ENCODE measurements at places on chromosomes 7 and 10.

DNA sequence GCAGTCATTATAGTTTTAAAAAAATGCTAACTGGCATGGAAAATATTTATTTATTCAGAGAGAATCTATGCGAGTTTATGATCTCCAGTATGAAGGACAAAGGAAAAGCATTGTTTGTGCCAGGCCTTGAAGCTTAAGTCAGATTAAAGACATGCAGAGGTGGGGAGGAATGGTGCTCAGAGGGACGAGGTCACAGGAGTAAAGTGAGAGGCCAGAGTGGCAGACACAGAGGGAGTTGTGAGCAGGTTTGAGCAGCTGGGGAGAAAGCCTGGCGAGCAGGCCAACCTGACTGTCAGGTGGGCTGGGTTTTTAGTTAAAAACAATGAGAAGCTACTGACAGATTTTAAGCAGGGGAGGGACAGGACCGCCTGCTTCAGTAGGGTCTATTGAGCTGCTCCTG, 6.8 kb upstream of the CCNY start:
- DNase-seq, result no peak

DNA sequence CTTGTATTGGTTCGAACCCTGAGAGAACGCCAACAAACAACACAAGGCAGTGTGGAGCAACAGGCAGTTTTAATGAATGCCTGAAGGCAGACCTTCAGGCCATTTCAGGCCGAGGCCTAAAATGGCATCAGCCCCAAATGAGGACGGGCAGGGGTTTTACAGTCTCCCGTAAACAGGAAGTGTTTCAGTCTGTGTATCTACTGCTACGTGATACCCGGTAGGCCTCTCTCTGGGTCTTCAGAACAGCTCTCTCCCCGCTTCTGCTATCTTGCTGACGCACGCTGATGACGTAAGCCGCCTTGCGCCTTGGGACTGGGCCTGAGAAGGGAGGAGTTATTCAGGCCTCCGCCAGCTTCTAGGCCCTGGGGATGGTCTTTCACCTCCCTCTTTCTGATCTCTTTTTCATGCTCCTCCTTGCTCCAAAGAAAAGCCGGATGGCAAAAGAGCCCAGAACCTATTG, 67.7 kb downstream of the ST8SIA6 start:
- no peak for DNase-seq

DNA sequence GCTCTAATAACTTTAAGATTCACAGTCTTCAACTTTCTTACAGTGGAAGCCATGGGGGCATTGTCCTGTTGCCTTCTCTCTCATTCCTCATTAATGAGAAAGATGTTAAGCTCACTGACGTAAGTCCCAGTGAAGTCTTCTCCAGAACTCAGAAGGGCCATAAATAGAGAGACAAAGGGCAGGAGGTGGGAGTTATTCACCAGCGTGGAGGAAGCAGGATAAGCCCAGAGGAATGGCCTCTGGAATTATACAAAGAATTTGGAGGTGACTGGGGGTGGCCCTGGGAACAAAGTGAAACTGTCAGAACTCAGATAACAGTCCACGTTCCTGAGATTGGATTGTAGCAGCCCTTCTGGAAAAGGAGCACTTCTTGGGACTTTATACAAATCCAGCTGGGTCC, 52.4 kb downstream of the SORBS1 start:
- DNase-seq, result no peak

GRCh38 chr7:89826557-89826956, 327.7 kb upstream of the STEAP1 start:
- no peak for DNase-seq

GRCh38 chr7:29924684-29925083, 64.9 kb downstream of the SCRN1 start:
- no peak for DNase-seq

GRCh38 chr7:107051376-107051775, 6.9 kb downstream of the PRKAR2B start:
- no peak for DNase-seq
